ENCODE measurements at places on chromosomes 12 and 14.
A peak's percentile ranks its signal among the peaks of the same experiment; 100 is the strongest.

DNA sequence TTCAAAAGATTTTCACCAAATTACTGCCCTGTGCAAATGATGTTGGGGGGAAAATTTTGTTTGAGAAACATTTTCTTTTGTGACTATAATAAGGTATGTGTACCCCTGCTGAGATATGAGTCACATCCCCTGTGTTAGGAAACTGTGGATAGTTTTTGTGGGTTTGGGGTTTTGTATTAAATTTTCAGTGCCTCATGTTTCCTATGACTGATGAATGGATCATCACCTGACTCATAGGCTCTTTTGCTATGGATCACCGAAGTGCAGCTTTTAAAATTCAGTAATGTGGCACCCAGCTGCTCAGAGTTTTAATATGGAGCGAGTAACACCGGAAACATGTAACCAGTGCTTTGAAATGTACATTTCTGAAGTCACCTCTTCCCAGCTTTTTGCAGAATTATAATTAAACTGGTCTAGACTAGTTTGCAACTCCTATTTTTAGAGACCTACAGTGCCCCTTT, 167.4 kb upstream of the HMGA2 start:
- DNase-seq = no peak

DNA sequence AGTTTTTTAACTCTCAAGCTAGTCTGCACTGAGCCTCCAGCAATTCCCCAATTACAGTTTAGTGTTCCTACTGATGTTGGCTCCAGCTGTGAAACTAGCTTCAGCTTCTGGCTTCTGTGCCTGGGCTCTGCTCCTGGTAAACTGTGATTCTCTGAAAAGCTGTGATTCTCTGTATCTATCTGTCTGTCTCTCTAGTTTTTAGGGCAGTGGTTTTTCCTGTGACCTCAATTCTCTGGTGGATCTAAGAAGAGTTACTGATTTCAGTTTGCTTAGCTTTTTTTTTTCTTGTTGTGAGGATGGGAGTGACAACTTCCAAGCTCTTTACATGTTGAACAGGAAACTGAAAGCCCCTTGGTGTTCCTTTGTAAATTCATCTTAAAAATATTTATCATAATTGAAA, 3.8 kb upstream of the HIF1A start:
- no peak for DNase-seq

DNA sequence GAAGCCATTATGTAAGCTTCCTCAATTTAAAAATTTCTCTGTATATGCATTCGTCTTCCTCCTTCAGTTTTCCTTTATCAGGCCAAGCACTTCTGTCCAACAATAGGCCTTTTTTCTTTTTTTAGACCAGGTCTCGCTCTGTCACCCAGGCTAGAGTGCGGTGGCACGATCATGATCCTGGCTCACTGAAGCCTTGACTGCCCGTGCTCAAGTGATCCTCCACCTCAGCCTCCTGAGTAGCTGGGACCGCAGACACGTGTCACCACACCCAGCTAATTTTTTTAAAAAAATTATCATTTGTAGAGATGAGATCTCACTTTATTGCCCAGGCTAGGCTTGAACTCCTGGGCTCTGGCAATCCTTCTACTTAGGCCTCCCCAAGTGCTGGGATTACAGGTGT, 25.8 kb downstream of the TAOK3 start:
- no peak for DNase-seq

GRCh38 chr14:53542732-53543131, 389.6 kb upstream of the DDHD1 start:
- DNase-seq = no peak

GRCh38 chr14:100297320-100298300, 8.6 kb downstream of the SLC25A29 start:
- DNase-seq = no peak

- DNase-seq = peak; percentile 67
Measured at GRCh38 chr14:68822132-68822651, 29.3 kb upstream of the ZFP36L1 start.

DNA sequence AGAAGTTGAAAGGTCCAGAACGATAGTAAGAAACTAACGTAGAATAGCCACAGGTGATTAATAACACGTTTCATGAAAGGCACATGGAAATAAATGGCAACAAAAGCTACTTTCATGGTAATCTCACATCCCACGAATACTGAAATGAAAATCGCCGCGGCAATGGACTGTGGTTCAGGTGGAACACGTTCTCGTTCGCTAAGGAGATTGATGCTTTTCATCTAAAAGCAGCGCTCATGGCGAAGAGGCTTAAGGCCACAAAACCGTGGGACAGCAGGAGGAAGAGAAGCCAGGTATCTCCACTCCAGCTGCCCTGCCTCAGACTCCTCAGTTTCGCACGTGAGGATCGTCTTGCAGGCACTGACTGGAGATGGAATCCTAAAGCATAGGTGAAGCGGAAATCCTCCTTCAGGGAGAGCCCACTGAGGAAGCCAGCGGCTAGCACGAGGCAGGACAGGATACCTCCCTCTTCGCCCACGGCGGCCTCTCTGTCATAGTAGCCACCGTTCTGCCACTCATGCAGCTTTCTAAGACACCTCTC, 696 bp upstream of the GPHN start:
- no peak for DNase-seq

- DNase-seq = no peak
Measured at GRCh38 chr12:8589679-8590078, 23.0 kb downstream of the AICDA start.

DNA sequence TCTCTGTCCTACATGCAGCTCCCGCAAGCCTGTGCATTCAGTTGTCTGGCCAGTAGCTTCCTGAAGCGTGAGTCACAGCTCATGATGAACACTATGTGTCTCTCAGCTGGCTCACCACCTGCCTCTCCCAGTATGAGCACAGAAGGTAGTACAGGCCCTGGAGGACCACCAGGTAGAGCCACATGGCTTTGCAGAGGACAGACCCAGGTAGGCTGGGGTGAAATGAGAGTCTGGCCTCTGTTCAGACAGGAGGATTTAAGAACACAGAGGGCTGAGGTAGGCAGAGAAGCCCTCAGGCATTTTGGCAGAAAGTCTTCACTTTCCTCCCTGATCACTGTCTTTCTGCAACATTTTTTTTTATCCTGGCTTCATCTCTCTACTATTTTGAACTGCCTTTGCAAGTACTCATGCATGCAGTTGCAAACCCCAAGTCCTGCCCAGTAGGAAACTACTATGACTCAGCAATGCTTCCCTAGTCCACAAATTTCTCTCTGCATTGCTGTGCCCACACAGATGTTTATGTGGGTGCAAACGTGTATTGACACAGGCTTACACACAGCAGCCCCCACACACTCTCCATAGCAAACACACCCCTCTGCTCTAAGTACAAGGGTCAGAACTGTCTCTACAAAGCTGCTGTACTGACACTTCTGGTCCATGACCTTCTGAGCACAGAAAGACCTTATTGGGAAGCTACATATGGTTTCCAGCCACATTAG, 7.2 kb upstream of the SDR9C7 start:
- no peak for DNase-seq

- no peak for DNase-seq
Measured at GRCh38 chr14:33945210-33946088, 5.4 kb downstream of the EGLN3 start.

GRCh38 chr12:71214511-71215285, 56.9 kb upstream of the TSPAN8 start:
- DNase-seq = no peak
